ENCODE measurements at places on chromosomes 4 and X.
A peak's percentile ranks its signal among the peaks of the same experiment; 100 is the strongest.

GRCh38 chrX:135595543-135595942, 75.1 kb downstream of the INTS6L start:
- H3K36me3 ChIP-seq = no peaks in the 10 kb centered on the region
- no peak overlapping the region for H3K27ac ChIP-seq
- DNase-seq = no peak
- no peaks in the 10 kb centered on the region for H3K4me1 ChIP-seq
- H3K27me3 ChIP-seq = no peaks in the 10 kb centered on the region

- no peak overlapping the region for H3K4me3 ChIP-seq
- no peak for DNase-seq
- H3K27me3 ChIP-seq = no peaks in the 10 kb centered on the region
- no peaks in the 10 kb centered on the region for H3K36me3 ChIP-seq
- no peaks in the 10 kb centered on the region for H3K4me1 ChIP-seq
Observed at GRCh38 chrX:19680580-19680979, 165.3 kb upstream of the MAP3K15 start.

DNA sequence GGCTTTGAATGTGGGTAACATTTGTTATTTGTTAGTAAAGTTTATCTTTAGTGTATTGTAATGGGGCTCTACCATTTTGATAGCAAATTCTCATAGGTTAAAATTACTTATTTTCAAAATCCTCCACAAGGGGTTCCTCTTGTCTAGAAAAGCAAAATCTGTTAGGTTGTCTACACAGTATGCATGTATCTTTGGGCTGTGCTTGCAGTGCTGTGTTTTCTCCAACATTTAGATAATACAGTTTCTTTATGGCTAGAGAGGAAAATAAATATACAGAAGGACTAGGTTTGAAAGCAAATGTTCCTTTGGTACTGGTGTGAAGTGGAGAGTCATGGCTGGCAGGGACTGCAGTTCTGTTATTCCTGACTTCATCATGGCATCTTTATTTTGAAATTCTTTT, 40.3 kb downstream of the POLR2B start:
- DNase-seq = no peak
- H3K27me3 ChIP-seq = no peaks in the 10 kb centered on the region
- no peak overlapping the region for H3K4me3 ChIP-seq
- peak overlapping the region; percentile 42 for H3K27ac ChIP-seq
- H3K36me3 ChIP-seq = peaks cover 40% of the 10 kb centered on the region

DNA sequence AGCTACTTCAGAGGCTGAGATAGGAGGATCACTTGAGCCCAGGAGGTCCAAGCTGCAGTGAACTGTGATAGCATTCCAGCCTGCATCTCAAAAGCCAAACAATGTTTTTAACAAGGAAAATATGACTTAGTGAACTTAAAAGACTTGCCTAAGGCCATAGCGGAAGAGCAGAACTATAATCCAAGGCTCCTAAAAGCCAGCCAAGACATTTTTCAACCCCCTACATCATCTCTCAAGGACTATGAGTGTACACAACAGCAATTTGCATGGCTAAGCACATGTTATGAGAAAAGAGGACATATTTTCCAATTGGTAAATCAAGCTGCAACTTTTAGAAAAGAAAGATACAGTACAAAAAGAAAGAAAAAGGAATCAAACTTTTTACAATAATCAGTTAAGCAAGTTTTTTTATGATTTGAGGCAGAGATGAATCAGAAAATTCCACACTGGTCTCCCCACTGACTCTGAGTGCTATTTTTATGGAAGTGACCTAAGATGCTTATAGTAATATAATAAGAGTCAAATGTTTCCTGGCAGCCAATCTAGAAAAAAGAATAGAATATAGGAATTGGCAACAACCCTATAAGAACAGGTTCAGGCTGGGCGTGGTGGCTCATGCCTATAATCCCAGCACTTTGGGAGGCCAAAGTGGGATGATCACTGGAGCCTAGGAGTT, 9.8 kb upstream of the ACOT9 start:
- no peaks in the 10 kb centered on the region for H3K4me1 ChIP-seq
- no peak overlapping the region for H3K4me3 ChIP-seq
- DNase-seq = no peak
- H3K27ac ChIP-seq = peak overlapping the region; percentile 62

GRCh38 chrX:12975991-12976558, 1.2 kb downstream of the TMSB4X start:
- peaks cover 10% of the 10 kb centered on the region for H3K4me1 ChIP-seq
- H3K27me3 ChIP-seq = no peaks in the 10 kb centered on the region
- no peaks in the 10 kb centered on the region for H3K36me3 ChIP-seq
- peak overlapping the region; percentile 70 for H3K4me3 ChIP-seq

DNA sequence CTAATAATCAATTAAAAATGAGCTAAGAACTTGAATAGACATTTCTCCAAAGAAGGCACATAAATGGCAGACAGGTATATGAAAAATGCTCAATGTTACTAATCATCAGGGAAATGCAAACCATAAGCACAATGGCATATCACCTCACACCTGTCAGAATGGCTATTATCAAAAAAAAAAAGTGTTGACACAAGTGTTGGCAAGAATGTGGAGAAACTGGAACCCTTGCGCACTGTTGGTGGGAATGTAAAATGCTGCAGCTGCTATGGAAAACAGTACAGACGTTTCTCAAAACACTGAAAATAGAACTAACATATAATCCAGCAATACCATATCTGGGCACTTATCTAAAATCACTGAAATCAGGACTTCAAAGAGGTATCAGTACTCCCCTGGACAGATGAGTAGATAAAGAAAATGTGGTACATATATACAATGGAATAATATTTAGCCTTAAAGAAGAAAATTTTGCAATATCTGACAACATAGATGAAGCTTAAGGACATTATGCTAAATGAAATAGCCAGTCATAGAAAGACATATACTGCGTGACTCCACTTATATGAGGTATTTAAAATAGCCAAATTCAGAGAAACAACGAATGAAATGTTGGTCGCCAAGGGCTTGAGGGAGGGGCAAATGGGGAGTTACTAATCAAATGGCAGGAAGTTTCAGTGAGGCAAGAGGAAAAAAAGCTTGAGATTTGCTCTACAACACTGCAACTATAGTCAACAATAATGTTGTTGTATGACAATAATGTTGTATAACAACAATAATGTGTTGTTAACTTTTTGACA, 175.5 kb downstream of the WDFY3 start:
- no peak for DNase-seq
- no peaks in the 10 kb centered on the region for H3K27me3 ChIP-seq
- peaks cover 70% of the 10 kb centered on the region for H3K36me3 ChIP-seq

GRCh38 chr4:148054275-148054674, 322.4 kb downstream of the ARHGAP10 start:
- H3K27ac ChIP-seq = no peak overlapping the region
- no peaks in the 10 kb centered on the region for H3K36me3 ChIP-seq
- no peaks in the 10 kb centered on the region for H3K4me1 ChIP-seq

DNA sequence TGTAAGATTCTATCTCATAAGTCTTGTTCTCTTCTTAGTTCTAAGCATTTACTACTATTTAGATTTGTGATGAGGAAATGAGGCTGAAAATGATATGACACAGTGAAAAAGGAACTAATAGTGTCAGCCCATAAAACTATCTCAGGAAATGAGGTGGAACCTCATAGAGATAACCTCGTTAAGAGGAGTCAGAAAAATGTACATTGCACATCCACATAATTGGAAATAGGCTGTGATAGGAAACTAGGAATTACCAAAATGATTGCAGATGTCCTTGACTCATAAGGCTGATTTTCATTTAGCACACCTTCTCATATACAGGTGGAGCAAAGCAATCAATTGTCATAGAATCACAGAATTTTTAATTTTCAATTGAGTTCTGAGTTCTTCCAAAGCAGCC, 26.8 kb downstream of the ANXA10 start:
- no peak overlapping the region for H3K27ac ChIP-seq
- H3K36me3 ChIP-seq = no peaks in the 10 kb centered on the region
- no peak overlapping the region for H3K4me3 ChIP-seq

- no peak overlapping the region for H3K4me3 ChIP-seq
- H3K4me1 ChIP-seq = no peaks in the 10 kb centered on the region
- H3K36me3 ChIP-seq = no peaks in the 10 kb centered on the region
Observed at GRCh38 chr4:16995451-16995850, 97.0 kb upstream of the LDB2 start.

DNA sequence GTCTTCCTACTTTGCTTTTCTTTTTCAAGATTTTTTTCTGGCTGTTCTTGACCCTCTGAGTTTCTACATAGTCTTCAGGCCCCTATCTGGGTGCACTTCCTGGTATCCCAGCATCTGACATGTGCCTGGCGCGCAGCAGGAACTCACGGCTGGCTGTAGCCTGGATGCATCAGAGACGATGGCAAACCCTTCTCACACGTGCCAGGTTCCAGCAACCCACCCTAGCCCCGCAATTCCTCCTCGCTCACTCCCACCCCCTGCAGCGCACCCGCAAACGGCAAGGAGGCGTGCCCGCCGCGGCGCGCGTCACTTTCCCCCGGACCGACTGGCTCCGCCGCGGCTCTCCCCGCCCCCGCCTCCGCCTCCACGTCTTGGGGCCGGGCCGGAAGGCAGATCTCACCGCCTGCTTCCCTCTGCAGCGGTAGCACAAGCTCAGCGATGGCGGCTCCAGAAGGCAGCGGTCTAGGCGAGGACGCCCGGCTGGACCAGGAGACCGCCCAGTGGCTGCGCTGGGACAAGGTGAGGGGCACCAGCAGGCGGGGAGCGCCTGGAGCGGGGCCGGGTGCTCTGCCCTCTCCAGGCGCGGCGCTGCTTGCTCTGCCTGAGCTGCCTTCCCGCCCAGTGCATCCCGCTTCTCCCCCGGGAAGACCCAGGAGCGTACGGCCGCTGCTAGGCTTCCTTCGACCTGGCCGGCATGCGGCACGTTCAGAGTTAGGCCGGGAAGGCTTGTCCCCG, at the start of gene PGM2:
Gene PGM2, plus strand, starts transcription at position 392 of the 735 bp plus-strand sequence. Its CDS starts 47 bp downstream, at position 439.
- DNase-seq = peak; percentile 91
- peaks cover 2% of the 10 kb centered on the region for H3K4me1 ChIP-seq
- peak within 1 kb of the TSS; percentile 90 for H3K27ac ChIP-seq
- H3K36me3 ChIP-seq = peaks cover 15% of the 10 kb centered on the region

- H3K27ac ChIP-seq = no peak overlapping the region
- H3K4me1 ChIP-seq = no peaks in the 10 kb centered on the region
- no peaks in the 10 kb centered on the region for H3K36me3 ChIP-seq
- no peaks in the 10 kb centered on the region for H3K27me3 ChIP-seq
- no peak for DNase-seq
- no peak overlapping the region for H3K4me3 ChIP-seq
Observed at GRCh38 chr4:107586371-107586770, 133.7 kb downstream of the PAPSS1 start.

DNA sequence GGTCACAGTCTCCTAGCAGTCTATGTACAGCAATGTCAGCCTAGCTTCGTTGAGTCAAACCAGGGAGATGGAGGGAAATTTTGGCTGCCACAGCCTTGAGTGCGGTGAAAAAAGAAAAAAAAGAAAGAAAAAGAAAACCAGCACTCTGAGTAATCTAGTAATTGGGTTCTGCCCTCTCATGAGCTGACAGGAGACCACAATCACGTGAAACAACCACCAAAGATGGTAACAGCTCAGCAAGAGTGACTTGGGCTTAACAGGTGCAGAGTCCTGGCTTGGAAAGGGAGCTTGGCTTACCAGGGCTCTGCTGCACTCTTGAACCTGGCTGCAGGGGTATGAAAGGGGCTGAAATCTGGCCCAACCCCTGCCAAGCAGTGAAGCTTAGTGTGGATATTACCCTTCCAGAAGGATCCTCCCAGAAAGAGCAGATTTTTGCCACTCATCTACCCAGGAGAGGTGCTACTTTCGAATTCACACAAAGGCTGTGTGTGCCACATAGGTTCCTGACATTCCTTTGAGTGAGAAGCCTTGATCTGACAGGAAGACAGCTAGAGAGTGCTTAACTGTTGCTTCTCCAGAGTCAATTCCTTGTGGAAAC, 350.3 kb downstream of the PTTG2 start:
- no peak for DNase-seq
- no peaks in the 10 kb centered on the region for H3K27me3 ChIP-seq
- no peaks in the 10 kb centered on the region for H3K4me1 ChIP-seq
- no peaks in the 10 kb centered on the region for H3K36me3 ChIP-seq

Measured in ascending aorta (tissue), 2 donors.